ENCODE measurements at places on chromosomes 3 and 15.

- DNase-seq, result no peak
These were observed 569.8 kb downstream of the RBMS3 start for GRCh38 chr3:29850641-29851040.

DNA sequence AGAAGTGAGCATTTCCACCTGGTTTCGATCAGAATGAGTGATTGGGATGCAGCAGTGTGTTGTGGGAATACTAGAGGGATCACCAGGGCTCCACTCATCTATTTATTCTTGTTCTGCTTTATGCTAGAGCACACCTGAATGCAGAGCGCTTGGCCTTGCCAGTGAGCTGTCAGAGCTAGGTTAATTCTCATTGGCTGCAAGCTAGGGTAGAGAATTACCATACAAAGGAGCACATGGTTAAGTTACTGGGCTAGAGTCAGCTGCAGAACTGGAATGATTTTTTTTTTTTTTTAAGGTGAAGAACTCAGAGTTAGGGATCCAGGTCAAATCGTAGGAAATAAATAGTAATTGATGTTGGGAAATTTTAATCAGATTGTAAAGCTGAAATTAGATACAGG, 8.8 kb downstream of the EIF2AK4 start:
- DNase-seq, result no peak

DNA sequence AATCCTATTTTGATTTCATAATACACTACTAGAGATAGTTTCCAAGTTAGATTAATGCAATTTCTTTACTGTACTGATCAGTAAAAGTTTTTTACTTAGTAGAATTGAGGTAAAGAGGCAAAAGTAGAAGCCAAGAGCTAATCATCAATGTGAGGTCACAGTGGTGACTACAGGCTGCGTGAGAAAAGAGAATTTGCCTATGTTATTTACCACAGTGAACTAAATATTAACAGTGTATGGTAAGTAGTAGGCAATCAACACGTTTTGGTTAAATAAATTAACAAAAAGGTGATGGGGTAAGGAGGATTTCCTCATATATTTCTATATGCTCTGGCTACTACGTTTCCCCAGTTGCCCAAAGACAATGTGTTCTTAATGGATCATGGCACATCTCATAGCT, 202.2 kb upstream of the CMC1 start:
- no peak for DNase-seq

DNA sequence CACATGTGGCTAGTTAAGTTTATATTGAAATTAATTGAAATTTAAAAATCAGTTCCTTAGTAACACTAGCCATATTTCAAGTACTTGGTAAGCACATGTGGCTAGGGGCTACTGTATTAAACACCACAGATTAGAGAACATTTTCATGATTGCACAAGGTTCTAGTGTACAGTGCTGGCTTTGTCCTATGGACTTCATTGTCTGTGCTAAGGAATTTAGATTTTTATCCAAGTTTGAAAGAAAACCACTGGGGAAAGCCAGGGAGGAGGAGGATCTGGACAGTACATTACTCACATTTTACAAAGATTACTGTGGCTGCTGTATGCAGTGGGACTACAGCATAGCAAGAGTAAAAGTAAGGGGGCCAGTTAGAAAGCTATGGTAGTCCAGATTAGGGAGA, 13.9 kb downstream of the STAC start:
- DNase-seq, result no peak

DNA sequence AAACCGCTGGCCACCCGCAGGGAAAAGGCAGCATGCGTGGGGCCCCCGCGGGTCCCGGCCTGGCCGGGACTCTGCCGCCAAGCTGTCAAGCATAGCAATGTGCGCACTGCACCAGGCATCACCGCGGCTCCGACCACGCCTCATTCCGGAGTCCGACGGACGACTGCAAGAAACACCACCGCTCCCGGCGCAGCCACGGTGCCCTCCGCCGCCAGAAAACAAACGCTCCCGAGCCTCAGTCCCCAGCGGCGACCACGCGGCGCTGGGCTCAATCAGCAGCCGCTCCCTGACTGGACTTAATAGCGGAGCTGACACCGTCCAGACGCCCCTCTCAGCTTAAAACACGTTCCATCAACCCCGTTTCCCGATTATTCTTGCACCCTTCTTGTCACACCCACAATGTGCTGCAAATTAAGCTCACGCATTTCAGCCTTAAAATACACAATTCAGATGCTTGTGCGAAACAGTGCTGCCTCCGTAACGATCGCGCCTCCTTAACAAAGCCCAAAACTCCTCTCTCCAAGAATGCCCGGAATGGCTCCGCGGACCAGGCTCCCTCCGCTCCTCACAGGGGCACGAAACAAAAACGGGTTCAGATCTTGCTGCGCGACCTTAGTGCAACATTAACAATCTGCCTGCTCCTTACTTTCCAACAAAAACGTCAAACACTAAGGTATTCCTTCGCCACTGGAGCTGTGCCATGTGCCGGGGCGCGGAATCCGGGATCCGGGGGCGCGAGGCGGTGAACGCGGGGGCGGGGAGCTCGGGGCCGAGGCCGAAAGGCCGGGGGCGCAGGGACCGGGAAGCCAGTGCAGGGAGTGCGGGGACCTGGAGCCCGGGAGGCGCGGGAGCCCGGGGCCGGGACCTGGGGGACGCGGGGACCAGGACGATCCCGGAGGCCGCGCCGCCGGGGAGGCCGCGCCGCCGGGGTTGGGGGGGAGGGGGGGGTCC, 655 bp downstream of the CYFIP1 start:
- no peak for DNase-seq

GRCh38 chr15:69758810-69759790, 306.5 kb downstream of the RPLP1 start:
- no peak for DNase-seq

- no peak for DNase-seq
These were observed 132.1 kb downstream of the LPP start for GRCh38 chr3:188286087-188286513.

- DNase-seq, result no peak
These were observed 276.5 kb downstream of the TBL1XR1 start for GRCh38 chr3:176920766-176921160.

- DNase-seq, result no peak
These were observed 324.5 kb upstream of the GBE1 start for GRCh38 chr3:82085851-82086475.
